ENCODE measurements at places on chromosomes 13 and 19. TPM values are rescaled to one million over a fixed set of nuclear protein-coding genes. Genes with fewer than 3 reads are reported as not detected.

DNA sequence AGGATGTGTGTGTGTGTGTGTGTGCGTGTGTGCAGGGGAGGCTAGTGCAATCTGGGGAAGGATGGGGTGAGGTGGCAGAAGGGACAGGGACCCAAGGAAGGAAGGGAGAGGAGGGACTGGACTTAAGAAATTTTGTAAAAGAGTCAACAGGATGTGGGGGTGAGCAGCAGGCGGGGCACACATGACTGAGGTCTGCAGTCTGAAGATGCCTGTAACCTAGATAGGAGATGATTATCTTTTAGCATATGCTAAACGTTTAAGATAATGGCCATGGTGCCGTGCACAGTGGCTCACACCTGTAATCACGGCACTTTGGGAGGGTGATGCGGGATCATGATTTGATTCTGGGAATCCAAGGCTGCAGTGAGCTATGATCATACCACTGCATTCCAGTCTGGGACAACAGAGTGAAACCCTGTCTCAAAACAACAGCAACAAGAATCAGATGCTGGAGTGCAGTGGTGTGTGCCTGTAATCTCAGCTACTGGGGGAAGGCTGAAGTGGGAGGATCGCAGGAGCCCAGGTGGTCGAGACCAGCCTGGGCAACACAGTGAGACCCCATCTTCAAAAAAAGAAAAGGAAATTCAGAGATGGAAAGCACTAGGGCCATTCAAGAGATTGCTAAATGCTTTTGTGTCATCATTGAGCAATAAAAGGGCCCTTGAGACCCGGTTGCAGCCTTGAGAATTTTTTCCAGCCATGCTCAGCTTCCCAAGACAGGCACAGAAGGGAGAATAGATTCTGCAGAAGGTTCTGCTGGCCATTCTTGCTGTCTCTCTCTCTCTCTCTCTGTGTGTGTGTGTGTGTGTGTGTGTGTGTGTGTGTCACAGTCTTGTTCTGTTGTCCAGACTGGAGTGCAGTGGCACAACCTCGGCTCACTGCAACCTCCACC lies 3.8 kb upstream of the ZNF414 start:
- DNase-seq: no peak

- DNase-seq: no peak
Measured at GRCh38 chr19:22783651-22784410, at the start of gene ZNF99. Gene ZNF99 (minus strand): TSS chr19:22784151. CDS start chr19:22784016, 135 bp downstream.

DNA sequence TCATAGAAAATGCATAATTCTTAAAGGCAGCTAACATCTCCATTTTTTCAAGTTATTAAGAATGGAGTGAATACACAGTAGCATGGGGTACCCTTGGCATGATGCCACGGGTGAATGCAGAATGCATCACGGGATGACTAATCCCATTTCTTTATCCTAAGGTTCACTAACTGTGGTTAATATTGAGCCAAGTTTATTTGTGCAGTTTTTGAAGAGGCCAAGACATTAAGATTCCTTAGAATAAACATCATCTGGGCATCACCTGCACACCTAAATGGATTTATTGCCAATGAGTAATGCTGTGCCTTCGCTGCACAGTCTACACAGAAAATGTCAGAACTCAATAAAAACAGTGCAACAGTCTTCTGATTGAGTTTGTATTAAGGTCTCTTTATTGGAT lies 333.1 kb downstream of the GPC6 start:
- peak; percentile 0 for DNase-seq

GRCh38 chr13:19179916-19180315 lies 1.7 kb downstream of the TUBA3C start:
- DNase-seq: no peak

DNA sequence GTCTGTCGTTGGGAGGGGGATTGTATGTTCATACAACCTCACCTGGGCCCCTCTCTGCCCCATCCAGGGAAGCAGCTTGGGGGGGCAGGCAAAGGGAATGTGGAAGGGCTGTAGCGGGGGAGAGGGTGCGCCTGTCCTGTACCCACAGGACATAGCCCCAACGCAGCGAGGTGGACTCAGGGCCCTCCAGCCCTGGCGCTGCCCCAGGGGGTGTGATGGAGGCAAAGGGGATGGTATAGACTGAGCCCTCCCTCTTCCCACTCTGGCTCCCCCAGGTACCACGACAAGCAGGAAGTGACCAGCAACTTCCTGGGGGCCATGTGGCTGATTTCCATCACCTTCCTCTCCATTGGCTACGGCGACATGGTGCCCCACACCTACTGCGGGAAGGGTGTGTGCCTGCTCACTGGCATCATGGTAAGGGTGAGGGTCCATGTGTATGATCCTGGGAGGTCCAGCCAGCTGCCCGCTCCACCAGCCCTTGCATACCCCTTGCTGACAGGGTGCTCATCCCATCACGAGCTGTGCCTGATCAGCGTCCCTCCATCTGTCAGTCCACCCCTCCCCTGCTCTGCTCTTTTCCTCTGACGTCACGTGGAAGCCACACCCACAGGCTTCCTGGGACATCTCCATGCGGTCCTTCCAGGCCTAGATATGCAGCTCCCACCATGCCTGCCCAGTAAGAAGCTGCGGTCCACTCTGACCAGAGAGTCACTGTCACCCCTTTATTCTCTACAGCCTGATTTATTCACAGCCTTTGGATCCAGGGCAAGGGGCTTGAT lies 18.3 kb downstream of the KCNN1 start:
- peak; percentile 41 for DNase-seq

GRCh38 chr19:1947651-1948209 lies 6.8 kb downstream of the CSNK1G2 start:
- DNase-seq: no peak

GRCh38 chr19:2394442-2395292 lies 32.7 kb downstream of the TIMM13 start:
- DNase-seq: no peak

DNA sequence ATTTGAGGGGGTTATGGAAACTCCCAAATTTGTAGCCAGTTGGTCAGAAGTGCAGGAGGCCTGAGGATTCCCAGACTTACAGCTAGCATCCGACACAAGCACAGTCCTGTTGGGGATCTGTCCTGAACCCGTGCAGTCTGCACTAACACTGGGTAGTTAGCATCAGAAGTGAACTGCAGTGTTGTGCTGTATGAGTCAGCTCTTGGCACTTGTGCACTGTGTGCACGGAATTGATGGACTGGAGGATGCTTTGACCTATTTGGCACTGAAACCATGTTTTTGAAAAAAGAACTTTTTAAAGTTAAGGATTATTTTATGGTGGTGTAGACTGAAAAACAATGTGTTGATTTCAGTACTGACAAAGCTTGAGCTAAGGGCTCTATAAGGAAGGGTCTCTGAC lies 279.0 kb downstream of the NHLRC3 start:
- DNase-seq: no peak

- DNase-seq: no peak
Measured at GRCh38 chr13:107097916-107098315, 530.0 kb upstream of the ARGLU1 start.

Gene RDH8
- polyA plus RNA-seq: not detected

Gene RNF17
- not detected for polyA plus RNA-seq

Gene SF3A2
- polyA plus RNA-seq: 62.7 TPM

Gene SLC46A3
- polyA plus RNA-seq: 2.1 TPM

All from A549 (cell line).